GM10248 (cell line): ENCODE measurements at places on chromosomes 4 and X.
A peak's percentile ranks its signal among the peaks of the same experiment; 100 is the strongest.

DNA sequence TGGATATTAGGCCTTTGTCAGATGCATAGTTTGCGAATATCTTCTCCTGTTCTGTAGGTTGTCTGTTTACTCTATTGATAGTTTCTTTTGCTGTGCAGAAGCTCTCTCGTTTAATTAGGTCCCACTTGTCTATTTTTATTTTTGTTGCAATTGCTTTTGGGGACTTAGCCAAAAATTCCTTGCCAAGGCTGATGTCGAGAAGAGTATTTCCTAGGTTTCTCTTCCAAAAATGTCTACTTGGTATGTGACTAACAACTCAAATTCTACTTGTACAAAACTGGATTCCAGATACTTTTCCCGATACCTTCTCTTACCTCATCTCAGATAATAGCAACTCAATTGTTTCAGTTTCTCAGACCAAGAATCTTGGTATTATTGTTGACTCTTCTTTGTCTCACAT lies 142.4 kb upstream of the GLRA2 start:
- DNase-seq: no peak

DNA sequence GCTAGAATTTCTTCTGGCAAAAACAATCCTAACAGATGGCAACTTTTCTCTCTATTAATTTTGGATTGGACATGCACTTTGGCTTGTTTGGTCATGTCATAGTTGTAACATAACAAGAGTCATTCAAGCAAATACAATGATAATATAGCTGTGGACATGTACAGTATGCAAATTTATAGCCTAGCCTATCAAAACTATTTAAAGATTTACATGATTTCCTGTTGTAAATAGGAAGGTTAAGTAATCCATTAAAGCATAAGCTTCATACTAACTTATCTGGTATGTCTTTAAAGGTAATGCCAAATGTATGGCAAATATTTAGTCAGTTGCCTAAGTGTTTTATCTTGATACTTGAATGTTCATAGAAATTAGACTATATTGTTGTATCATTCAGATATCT lies 45.3 kb downstream of the RPA4 start:
- DNase-seq: no peak

DNA sequence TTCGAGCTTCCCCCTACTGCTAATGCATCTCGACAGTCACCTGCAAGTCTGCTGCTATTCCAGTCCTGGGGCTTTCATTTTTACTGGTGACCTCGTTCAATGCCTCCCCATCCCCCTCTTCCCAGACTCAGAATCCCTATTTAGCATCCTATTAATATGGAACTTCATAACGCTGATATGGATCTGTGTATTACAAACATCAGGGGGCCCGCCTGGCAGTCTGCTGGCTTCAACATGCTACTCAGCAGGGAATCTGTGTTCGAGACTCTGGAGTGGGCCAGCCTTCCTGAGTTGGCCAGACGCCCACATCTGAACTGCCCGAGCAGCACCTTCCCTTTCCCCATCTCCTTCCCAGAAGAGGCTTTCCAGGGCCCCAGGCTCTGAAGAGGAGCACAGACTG lies 173.9 kb upstream of the PPARGC1A start:
- DNase-seq: no peak

DNA sequence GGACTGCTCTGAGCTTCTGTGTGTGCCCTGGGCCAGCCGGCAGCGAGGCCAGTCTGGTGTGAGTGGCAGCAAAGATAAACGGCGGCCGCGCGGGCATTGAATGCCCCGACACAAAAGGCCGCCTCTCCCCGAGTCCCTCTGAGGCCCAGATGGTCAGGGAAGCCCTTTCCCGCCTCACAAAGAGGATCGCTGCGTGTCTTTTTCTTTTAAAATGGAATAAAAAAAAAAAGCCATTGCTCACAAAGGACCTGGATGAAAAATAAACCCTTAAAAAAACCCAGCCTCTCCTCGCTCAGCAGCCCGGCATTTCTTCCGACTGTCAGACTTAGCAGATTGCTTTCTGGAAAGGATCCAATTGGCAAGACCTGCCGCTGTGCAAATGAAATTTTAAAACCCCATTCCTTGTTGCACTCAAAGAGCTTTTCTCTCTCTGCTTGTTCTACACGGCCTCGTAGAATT lies 578.7 kb downstream of the BCOR start:
- no peak for DNase-seq

GRCh38 chr4:108980455-108981239 lies 217.8 kb upstream of the ETNPPL start:
- no peak for DNase-seq

GRCh38 chr4:70606459-70606858 lies 14.4 kb downstream of the AMBN start:
- no peak for DNase-seq

GRCh38 chr4:23930750-23931488 lies 41.1 kb upstream of the PPARGC1A start:
- DNase-seq: no peak

GRCh38 chr4:78244705-78245485 lies 187.8 kb downstream of the FRAS1 start:
- no peak for DNase-seq

DNA sequence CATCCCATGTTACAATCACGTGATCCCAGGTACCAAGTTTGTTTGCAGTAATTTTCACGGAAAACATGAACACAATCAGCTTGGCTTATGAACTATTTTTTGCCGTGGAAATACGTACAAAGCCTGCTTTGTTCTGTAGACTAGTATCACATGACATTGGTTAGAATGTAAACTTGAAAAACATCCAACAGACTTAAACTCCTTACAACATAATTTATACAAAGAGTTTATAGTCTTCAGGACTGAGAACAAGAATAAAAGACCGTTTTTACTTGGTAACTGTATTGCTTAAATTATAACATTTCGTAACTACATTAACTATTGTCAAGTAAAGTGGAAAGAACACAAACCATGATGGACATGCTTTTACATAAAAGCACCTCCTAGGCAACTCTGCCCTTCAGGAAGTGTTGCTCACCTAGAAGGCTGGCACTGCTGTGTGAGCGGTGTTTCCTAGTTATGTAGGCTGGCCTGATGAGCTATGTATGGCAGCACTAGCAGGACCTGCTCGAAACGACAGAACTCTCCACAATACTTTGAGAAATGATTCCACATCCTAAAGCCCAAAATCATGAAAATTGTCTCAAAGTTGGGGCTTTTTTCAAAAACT lies 41.8 kb upstream of the WDR1 start:
- DNase-seq: no peak

DNA sequence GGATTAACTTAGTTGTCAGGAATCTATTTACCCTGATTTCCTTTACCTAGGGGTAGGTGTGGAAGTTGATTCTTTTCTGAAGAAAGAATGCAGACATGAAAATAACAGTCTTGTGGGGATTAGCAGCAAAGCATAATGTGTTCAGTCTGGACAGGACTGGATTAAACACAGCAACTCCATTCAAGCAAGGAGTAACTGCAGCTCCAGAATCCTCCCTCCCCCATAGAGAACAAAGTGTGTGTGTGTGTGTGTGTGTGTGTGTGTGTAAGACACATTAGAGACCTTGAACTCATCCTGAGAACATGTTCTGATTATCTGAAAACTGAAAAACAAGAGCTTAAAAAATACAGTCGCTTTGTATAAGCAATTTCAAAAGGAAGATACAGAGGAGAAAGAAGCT lies 9.3 kb downstream of the C4orf54 start:
- no peak for DNase-seq

DNA sequence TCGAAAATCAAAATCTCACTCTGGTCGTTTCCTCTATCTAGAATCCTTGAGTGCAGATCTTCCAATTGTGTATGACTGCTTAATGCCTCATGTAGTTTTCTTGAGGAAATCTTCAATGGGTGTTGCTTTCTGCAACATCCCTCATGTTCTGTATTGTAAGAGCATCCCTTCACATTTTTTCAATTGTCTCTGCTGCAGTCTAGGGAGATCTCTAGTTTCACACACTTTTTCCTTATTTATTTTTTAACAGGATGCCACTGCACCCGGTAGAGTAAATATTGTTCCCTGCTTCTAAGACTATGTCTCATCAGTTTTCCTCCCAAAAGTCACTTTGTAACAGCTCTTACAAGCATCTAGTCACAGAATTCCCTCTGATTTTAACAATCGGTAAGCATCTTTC lies 50.3 kb downstream of the UGT2B4 start:
- DNase-seq: no peak

GRCh38 chr4:173288296-173288695 lies 45.9 kb downstream of the HMGB2 start:
- peak; percentile 38 for DNase-seq

DNA sequence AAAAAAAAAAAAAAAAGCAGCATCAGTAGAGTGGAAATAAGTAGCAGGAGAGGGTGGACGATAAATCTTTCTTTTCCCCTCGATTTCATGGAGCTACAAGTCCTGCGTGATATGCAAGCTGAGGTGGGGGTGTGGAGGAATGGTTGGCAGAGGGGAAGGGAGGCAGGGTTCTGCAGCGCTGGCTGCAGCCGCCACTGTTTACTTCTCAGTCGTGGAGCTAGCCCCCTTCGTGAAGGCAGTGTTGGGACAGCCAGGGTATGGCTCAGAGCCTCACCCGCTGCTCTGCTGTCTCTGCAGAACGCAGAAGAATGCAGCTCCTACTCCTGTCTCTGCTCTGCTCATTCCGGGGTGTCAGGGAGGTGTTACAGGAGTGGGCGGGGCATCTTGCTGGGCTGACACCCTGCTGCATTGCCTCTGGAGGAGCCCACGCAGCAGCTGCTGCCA lies 140.6 kb downstream of the GPM6A start:
- peak; percentile 10 for DNase-seq

DNA sequence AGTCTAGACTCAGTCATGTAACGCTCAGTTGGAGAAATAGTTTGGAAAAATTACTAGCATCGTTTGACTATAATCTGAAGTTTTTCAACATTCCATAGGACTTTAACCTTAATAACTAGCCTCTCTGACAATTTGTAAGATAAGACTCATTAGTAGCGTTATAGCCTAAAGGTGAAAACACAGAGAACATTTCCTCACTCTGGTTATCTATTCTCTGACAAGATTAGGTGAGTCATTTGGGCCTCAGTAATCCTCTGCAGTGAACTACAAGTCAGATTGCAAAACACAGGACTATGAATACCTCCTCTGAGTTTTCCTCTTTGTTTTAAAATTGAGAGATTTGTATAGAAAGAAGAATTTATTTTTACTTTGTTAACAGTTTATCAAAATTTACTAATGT lies 31.8 kb upstream of the PDLIM5 start:
- no peak for DNase-seq

GRCh38 chr4:74441744-74442143 lies 3.2 kb upstream of the AREG start:
- no peak for DNase-seq

DNA sequence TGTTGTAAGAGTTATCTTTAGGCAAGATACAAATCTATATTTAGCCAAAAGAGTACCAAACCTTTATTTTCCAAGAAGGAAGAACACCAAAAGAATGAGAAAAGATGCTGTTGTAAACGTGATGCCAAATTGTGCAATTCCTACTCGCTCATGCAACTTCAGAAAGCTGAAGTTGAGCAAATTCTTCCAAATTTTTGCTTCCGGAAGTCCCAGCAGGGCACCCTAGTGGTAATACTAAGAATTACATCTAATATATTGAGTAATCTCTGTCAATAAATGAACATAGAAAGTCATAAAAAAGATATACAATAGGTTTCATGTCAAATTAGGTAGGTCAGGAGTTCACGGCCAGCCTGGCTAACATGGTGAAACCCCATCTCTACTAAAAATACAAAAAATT lies 36.0 kb upstream of the SMARCAD1 start:
- DNase-seq: no peak

DNA sequence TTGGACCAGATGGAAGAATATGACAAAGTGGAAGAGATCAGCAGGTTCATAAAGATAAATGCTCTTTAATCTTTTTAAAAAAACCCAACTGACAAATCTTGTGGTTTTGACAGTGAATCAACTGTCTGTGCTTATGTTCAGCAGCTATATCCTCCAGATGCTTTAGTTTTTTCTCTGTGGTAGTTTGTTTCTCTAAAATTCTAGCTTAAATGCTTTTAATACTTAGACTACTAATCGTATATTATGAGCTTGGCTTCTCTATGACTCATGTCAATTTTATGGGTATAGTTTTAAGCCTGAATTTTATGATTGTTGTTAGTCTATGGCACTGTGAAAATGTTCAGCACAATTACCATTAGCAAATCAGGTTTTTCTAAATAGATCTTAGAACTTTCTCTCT lies 12.9 kb downstream of the HHIP start:
- DNase-seq: no peak

- DNase-seq: peak; percentile 46
Observed at GRCh38 chrX:46628460-46629371, 55.2 kb downstream of the CHST7 start.

DNA sequence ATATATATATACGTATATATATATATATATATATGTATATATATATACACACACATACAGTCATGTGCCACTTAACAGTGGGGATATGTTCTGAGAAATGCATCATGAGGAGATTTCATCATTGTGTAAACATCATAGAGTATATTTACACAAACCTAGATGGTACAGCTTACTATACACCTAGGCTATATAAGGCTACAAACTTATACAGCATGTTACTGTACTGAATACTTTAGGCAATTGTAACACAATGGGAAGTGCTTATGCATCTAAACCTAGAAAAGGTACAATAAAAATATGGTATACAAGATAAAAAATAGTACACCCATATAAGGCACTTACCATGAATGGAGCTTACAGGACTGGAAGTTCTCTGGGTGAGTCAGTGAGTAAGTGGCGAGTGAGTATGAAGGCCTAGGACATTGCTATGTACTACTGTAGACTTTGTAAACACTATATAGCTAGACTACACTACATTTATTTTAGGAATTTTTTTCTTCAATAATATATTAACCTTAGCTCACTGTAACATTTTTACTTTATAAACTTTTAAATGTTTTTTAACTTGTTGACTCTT lies 13.2 kb upstream of the CCSER1 start:
- DNase-seq: no peak

GRCh38 chr4:127251423-127251822 lies 381.3 kb upstream of the INTU start:
- no peak for DNase-seq

GRCh38 chrX:47174846-47175587 lies 18.6 kb upstream of the UBA1 start:
- DNase-seq: no peak

DNA sequence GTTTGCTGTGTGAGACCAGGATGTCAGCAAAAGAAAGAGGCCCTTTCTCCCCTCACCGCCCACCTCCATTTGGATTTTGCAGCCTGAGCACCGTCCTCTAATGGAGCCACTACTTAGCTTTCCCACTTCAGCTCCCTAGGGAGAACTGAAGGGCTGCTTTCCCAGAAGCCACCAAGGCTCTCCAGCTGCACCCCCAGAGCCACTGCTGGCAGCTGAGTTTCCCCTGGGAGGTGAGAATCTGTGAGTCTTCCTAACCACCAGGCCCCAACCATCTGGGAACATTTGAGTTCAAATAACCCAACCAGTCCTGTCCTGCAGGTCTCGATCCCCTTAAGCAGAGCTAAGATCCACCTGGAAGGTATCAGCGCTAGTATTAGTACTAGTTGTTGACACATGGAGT lies 173.1 kb upstream of the USP9X start:
- DNase-seq: no peak

DNA sequence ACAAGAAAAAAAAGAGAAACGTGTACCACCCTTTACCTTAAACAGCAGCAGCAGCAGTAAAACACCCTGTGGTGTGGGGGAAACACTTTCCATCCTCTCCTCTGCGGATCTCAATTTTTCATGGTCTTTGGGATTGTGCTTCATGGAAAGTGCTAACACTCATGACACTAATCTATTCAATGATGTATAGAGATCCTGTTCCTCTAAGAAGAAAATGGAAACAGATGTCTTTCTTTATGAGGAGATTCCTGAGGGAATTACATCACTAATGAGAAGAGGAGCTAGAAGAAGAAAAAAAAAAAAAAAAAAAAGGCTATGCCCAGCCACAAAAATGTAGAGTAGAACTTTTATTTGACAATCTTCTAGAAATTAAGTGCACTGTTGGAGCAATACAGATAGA lies 62.9 kb upstream of the NDST3 start:
- DNase-seq: no peak
